ENCODE measurements at places on chromosomes 1 and 21.

DNA sequence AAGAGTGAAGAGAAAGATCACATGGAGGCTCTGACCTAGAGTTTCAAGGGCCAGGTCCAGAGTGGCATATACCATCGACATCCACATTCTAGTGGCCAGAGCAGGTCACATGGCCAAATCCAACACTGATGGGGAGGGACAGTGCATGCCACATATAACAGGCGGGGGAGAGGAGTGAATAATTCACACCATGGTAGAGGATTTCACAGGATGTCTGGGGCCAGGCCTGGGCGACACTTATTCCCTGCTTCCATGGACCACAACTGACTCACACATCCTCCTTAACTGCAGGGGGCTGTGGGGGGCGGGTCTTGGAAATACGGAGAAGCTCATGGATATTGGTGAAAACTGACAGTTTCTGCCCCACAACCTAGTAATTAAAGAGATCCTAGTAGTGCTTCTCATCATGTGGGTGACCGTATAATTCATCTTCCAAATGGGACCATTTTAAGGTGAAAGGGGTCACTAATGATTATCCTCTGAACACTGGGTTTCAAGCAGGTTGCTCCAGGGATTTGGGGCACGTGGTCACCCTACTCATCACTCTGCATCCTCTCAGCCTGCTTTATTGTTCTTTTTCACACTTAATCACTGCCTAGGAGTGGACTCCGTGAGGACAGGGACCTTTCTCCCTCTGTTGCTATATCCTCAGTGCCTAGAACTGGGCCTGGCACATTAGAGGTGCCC is 44.0 kb downstream of the IGSF21 start:
- no peak for DNase-seq

DNA sequence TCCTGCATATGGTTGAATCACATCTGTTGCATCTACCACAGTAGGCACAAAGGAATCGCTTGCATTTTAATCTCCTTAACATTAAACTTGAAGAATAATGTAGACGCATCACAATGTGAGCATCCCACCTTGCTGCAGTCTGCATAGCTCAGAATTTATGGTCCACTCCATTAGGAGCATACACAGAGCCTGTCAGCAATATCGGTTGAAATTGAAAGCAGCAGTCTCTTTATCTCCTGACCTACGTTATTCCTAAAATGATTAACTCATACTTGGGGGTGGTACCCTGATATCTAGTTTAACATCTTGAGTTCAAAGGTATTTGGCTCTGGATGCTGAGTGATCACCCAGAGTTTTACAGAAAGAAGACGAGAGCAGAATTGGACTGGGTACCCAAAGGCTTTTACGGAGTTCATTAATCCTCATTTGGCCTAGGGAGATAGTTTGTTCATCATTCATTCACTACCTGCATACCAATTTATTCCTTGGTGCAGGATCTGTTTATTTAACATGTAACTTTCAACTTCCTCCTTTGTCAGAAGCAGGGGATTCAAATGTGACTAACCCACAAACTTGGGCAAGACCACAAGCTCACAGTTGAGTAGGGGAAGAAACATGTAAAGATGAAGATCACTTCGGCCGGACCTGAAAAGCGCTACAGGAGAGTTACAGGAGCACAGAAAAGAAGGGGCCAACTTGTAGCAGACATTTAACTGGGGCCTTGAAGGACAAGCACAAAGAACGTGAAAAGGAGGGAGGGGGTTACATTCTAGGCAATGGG is 187.9 kb downstream of the DAB1 start:
- no peak for DNase-seq

GRCh38 chr1:43239484-43239883 is 30.3 kb upstream of the TMEM125 start:
- DNase-seq, result no peak

- DNase-seq, result no peak
These were observed 137.5 kb downstream of the RYR2 start for GRCh38 chr1:237179503-237179902.

- no peak for DNase-seq
These were observed 161.6 kb downstream of the CHRM3 start for GRCh38 chr1:239547987-239548386.
